ENCODE measurements at places on chromosomes 1 and 21.

GRCh38 chr21:45139473-45139872 lies 65.1 kb downstream of the ADARB1 start:
- no peak for DNase-seq

DNA sequence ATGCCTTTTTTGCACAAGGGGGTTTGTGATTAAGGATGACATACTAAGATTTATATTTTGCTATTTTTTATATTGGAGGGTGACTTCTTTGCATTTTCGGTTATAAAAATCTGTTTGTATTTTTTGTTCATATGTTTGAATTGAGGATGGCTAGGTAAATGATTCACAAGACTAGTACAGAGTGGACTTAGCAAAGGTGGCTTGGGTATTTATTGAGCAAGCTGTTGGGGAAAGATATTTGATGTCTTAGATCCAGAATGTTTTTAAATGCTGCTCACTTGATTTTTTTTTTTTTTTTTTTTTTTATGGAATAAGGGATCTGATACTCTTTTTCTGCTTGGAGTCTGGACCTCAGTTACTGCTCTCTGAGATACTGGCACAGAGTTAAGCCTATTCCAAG lies 100.6 kb downstream of the DNM3 start:
- DNase-seq = no peak

- no peak for DNase-seq
Observed at GRCh38 chr1:66246351-66247269, 287.3 kb upstream of the SGIP1 start.

DNA sequence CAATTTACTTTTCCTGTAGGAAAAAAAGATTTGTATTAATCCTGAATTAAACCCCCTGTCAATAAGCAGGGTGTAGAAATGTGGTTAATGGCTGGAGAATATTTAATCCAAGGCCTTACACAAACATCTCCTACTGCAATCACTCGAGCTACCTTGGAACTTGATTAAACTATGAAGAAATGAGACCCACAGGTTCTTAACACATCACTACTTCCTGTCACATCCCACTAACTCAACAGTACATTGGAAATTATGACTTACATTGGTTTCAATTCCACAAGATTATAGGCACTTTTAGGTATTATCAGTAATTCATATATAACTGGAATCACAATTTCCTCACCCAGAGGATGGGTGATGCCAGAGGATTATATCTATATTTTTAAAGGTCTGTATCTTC lies 480.3 kb downstream of the MRPL39 start:
- DNase-seq = no peak

- peak; percentile 42 for DNase-seq
Observed at GRCh38 chr1:15323351-15323988, 76.4 kb downstream of the FHAD1 start.

GRCh38 chr1:73635021-73635420 lies 563.0 kb downstream of the LRRIQ3 start:
- no peak for DNase-seq

- DNase-seq = no peak
Observed at GRCh38 chr1:152190589-152190988, 31.6 kb upstream of the RPTN start.

- DNase-seq = no peak
Observed at GRCh38 chr1:37723072-37723389, 30.7 kb downstream of the CDCA8 start.

- no peak for DNase-seq
Observed at GRCh38 chr1:32761253-32761877, 55.8 kb downstream of the YARS1 start.

DNA sequence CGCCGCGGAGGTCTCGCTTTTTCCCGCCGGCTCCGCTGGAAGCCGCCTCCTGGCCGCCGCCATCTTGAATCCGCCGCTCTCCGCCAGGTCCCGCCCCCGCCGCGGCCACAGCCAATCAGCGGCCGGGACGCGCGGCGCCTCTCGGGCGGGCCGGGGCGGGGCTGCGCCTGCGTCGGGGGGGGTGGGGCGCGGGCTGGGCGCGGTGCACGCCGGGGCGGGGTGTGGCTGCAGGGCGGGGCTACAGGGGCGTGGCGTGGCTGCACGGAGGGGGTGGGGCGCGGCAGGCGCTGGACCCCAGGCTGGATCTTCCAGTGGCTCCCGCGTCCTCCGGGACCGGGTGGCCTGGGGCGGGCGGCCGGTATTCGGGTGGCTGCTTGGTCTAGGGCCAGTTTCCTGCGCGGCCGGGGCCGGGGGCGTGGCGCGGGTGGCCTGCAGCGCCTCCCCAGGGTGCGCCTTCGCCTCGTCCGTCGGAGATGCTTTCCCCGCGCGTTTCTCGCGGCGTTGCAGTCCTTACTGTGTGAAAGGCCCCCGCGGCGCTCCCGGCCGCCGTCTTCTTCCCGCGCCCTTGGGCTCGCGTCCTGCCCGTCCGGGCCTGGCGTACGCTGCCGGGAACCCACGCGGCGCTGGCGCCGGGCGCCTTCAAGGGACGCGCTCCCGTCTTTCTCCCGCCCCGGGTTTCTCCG lies 575 bp downstream of the PCNT start:
- peak; percentile 72 for DNase-seq

DNA sequence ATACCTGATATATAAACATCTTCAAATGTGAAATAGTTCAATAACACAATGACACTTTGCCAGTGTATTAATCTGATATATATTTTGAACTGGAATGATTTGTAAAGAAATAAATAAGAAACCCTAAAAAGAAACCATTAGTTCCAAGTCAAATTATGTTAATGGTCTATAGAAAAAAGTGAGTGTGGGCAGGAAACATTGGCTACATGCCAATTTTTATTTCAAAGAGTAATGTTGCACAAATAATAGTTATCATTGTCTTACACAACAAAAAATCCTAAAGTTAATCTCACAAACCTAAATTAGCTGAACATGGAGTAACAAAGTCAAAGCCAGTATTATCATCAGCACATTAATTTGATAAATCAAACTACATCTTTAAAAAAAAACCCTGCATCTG lies 37.9 kb upstream of the BATF3 start:
- no peak for DNase-seq

GRCh38 chr1:2300004-2300771 lies 72.1 kb downstream of the SKI start:
- peak; percentile 78 for DNase-seq

DNA sequence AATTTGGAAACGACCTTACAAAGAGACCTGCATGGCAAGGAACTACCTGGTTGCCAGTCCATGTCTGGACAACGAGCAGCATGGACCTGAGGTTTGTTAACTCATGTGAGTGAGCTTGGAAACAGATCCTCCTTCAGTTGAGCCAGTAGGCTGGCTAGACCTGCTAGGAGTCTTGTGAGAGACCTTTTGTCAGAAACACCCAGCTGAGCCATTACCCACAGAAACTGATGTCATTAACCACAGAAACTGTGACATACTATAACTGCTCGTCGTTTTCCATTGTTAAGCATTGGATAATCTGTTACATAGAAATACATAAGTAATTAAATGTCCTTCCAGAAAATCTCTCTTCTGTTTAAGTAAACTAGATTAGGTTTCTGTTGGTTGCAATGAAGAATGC lies 211.1 kb upstream of the C21orf91 start:
- DNase-seq = no peak

GRCh38 chr1:90246069-90246468 lies 251.2 kb downstream of the ZNF326 start:
- no peak for DNase-seq

DNA sequence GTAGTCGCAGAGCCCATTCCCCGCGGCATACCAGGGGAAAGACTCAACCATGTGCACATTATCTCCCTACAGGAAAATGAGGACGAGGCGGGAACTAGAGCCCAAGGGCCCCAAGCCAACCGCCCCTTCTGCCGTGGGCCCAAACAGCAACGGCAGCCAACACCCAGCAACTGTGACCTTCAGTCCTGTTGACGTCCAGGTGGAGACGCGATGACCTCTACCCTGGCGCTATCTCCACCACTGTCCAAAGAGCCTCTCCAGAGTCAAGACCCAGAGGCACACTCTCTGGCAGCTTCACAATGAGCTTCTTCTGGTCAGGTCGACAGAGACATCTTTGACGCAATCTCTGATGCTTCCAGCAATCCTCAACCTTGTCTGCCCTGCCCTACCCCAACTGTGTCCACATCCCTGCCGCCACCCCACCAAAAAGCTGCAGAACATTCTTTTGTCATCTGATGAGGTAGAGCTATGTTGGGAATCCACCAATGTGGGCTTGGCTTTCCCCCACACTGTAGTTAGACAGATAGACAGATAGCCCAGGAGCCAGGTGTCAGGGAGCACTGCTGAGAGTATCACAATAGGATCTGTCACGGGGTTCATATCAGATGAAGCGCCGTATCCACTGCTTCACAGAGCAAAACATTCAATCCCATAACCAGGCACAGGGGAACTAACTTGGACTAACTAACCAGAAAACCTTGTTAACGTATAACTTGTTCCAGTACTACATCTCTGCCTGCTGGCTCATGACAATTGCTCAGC lies 37.4 kb upstream of the SRRM1 start:
- DNase-seq = no peak

- no peak for DNase-seq
Observed at GRCh38 chr1:170735366-170736263, 71.7 kb downstream of the PRRX1 start.

DNA sequence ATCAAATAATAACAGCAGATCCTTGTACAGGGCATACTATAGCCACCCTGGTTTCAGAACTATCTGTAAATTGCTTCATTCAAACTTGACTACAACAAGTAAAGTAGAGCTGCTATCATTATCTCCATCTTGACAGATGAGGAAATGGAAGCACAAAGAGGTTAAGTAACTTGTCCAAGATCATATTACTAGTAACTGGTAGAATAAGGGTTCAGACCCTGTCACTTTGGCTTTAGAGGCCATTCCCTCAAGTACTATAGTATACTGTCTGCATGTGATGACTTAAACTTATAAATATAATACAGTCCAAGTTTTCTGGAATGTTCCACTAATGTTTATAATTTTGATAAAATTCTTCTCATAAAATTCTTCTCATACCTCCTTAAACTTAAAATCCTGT lies 24.8 kb downstream of the PGM1 start:
- DNase-seq = no peak

DNA sequence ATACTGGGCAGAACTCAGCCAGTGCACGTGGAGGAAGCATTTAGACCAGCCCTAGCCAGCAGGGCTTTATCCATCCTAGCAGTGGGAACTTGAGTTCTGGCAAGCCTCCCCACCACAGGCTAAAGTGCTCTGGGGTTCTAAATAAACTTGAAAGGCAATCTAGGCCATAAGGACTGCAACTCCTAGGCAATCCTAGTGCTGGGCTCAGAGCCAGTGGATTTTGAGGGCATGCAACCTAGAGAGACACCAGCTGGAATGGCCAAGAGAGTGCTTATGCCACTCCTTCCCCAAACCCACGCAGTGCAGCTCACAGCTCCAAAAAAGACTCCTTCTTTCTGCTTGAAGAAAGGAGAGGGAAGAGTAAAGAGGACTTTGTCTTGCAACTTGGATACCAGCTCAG lies 70.5 kb upstream of the APOBEC4 start:
- DNase-seq = no peak

DNA sequence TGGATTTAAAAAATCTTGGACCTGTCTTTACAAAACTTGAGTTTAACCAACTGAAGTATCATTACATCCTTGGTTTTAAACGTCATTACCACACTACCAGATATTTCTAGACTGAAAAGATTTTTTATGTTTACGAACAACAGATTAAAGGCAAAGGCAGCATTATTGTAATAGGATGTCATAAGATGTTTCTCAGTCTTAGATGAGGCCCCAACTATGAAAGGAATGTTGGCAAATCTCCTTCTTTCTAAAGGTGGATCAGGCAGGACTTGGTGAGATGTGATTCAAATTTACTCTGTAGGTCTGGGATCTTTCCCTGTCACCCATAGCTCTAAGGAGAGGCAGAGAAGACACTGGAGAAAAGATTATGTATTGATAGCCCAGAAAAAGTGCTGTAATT lies 417.9 kb downstream of the PTBP2 start:
- no peak for DNase-seq

DNA sequence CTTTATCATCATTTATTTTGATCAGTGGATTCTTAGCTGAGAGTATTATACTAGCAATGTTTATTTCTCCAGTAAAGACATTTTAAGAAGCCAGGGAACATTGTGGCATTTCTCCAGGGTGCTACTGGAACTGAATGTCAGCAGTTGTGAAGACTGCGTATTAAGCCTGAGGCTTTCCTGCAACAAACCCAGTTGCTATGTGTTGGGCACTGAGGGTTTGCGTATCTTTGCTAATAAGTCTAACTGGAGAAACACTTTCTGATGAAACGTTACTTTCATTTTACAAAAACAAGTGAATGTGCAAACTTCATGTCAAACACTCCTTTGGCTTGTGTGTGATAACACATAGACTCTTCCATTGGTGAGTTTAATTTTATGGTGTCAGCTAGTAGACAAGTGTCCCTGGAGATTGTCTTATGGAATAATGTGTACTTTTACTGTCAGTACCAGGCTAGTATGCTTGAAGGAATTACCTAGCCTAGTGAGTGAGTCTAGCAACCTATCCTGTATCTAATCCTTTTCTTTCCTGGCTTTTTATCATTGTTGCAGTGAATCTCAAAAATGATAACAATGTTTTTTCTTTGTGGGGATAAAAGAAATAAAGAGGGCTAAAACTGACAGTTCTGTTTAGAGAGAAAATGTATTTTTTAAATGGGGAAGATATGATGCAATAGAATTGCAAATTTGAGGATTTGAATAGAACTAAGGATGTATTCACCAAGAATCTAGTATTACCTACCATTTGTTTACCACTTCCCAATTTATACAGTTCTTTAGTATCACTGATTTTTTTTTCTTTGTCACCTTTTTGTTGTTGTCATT lies 70.1 kb downstream of the MTR start:
- no peak for DNase-seq

GRCh38 chr1:21659924-21660326 lies 9.2 kb downstream of the RAP1GAP start:
- DNase-seq = no peak

- no peak for DNase-seq
Observed at GRCh38 chr1:227440182-227440581, 121.9 kb upstream of the CDC42BPA start.

- no peak for DNase-seq
Observed at GRCh38 chr1:245266105-245266504, 111.3 kb downstream of the KIF26B start.

DNA sequence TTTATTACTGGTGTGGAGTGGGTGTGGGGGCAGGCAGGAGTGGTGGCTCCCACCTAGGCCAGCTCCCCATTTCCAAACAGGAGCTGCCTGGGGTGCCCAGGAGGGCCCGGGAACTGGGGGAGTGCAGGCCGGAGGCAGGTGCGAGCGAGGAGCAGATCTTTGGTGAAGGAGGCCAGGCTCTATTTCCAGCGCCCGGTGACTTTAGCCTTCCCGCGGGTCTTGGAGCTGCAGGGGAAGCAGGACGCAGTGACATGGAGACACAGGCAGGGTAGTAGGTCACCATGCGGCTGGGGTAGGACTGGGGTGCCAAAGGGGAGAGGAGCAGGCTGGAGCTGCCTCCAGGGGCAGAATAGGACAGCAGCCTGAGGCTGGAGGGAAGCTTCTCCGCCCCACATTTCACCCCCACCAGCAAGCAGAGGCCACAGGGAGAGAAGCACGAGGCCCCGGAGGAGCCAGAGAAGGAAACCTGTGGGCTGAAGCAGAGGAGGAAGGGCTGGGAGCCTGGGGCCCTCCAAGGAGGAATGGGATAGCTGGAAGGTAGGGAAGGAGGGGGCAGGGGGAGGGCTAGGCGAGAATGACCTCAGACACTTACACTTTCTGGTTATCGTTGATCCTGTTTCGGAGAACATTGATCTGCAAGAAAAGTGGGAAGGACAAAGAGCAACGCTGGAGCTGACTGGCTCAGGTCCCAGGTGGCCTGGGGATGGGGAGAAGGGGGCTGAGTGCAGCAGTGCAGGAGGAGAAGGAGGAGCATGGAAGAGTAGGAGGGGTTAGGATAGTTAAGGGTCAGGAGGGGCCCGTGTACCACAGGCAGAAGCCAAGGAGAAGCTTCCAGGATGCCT lies 18.2 kb downstream of the TNNT2 start:
- no peak for DNase-seq

Measured in stimulated activated CD4-positive, alpha-beta T cell treated with anti-CD3 and anti-CD28 coated beads, Interleukin-12 subunit alpha, Interleukin-12 subunit beta, amount 100 ng/mL, for 24 hours (primary cell).